NCI-H2029 (cell line): ENCODE measurements at places on chromosomes 4 and X.

DNA sequence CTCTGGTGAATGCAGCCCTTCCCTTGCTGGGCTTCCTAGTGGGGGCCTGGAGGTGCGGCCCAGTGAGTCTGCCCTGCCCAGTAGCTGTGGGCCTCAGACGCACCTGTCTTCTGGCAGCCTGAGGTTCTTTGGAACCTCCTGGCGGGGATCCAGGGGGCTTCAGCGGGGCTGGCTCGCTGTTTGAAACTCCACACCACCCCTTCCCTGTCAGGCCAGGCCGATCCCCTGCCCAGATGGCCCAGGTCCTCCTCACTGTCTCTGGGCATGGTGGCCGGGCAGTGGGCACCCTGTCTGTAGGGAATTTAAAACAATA is 10.7 kb upstream of the NKX1-1 start:
- DNase-seq: no peak

DNA sequence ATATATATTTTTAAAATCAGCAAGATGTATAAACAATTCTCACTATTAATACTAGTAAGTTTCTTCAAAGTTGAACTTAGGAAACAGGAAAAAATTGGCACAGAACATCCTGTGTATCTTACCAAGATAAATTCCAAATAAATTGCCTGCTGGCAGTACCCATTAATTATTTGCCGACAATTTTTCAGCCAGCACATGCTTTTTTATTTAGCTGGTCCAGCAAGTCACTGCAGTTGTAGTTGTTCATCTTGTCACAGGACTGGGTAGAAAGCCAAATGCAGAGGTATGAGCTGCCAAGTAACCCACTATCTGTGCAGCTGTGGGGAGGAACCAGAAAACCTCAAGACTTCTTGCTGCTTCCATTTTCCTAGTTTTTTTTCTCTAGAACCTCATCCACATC is 113.4 kb downstream of the PACRGL start:
- no peak for DNase-seq

DNA sequence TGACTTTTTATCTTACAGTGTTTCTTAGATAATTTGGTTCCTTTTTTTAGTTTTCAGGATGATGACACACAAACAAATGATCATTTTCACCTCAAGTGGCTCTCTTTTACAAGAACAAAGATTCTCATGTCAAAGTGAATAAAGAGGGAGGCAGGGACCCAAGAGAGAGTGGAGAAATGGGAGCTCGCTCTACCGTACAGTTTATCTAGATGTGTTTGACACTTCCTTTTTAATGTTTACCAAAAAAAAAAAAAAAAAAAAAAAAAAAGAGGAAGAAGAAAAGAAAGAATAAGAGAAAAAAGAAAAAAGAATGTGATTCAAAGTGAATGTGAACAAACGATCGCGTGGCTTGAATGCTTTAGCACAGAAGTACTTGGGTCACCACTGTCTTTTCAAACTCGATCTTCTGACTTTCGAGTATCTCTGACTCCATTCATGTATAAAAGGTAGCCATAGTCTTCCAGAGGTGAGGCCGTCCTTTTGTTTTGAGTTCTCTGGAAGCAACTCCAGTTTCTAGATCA is 75.6 kb upstream of the GRXCR1 start:
- no peak for DNase-seq

DNA sequence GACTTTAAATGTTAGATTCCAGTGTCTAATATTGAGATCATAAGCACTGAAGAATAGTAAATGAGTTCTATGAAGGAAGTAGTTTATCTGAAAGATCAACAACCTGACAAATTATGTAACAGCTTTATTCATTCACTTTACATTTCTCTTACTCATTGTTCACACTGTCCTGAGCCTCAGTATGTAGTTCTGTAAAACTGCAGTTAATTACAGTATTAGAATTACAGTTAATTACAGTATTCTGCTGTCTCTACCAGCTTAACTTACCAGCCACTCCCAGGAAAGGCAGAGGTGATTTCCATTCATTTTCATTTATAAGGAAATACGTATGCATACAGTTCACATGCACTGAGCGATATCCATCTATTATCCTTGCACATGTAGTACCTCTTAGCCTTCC is 32.7 kb downstream of the NFKB1 start:
- no peak for DNase-seq

- DNase-seq: no peak
Measured at GRCh38 chrX:5458300-5458842, 770.3 kb downstream of the NLGN4X start.
